ENCODE measurements at places on chromosomes 5 and 9. TPM values are rescaled to one million over a fixed set of nuclear protein-coding genes. Genes with fewer than 3 reads are reported as not detected.
A peak's percentile ranks its signal among the peaks of the same experiment; 100 is the strongest.

- peak; percentile 28 for DNase-seq
Measured at GRCh38 chr5:53038196-53038847, 49.2 kb downstream of the ITGA2 start.

DNA sequence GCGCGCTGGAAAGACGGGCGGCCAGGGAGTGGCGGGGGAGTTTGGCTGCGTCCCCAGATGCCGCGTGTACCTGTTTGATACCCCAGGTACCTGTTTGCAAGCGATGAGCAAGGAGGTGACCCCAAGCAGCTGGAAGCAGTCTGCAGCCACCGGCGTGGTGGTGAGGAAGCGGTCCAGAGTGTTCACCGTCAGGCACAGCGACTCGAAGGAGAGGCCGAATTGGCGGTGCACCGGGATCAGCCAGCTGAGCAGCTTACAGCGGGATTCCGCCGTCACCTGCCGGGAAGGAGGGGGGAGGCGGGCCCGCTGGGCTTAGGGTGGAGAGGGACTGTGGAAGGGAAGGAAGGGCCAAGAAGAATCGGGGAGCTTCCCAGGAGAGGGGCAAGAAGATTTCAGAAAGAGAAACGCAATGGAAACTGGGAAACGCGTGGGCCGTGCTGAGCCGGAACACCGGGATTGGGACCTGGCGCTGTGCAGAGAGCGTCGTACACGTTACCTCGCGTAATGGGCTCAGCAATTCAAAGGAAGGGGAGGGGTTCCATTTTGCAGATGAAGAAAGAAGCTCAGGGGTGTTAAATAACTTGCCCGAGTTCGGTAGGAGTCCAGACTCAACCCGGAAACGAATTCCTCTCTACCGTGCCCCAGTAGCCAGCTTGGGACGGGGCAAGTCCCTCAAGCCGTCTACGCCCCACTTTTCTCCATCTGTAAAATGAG lies 980 bp downstream of the CCNO start:
- peak; percentile 75 for DNase-seq

- DNase-seq, result peak; percentile 77
Measured at GRCh38 chr5:31186672-31187267, 6.7 kb upstream of the CDH6 start.

- DNase-seq, result no peak
Measured at GRCh38 chr9:109118808-109119438, 824 bp downstream of the TMEM245 start.

DNA sequence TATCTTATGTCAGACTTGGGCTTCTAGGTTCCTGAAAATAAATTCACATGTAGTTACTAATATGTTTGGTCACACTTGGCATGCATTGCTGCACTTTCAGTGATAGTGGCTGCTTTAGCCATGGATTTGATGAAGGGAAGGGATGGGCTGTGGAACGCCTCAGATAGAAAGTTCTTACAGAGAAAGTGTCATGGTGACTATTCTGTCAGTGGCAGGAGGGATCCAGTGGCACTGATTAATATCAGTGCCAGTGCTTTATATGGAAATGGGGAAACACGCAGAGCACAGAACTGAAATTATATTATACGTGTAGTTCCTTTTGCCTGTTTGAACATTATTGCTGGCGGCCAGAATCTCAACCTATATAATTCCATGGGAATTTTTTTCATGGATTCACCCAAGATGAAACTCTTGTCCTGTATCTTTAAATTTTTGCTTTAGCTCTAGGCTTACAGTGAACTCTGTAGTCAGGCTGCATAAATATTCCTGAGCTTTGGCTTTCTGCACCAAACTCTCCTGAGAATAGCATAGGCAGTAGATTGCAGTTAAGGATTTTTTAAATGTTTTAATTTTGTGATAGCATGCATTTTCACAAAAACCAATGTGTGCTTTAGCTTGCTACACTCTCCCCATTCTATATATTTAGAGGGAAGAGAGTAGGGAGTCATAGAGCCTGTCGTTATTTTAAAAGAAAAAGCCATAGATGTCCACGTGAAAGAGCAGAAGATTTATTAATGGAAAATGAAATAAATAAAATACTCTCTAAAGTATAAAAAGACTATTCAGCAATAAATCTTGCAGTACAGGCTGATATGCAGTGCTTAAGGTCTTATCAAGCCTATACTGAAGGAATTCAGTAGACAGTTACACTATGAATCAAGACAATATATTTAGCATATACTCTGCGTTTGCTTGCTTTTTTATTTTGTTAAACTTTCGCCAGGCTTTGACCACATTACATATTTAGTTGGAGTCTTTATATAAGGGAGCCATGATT lies 98.7 kb downstream of the EDIL3 start:
- no peak for DNase-seq

DNA sequence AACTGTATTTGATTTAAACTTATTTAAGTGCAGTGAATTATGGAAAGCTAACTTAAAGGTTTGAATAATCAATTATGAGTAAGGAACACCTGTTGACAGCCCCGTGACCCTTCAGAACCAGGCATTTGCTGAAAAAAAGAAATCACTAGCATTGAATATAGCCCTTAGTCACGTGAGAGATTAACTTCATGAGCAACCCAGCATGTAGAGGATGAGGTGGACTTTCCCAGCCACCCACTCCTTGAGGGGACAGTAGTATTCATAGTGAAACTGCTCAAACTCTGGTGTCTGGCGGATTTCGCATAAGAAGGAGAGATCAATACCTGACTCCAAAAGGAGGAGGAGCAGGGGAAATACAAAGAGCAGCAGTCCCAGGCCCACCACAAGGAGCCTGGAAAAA lies 184.8 kb upstream of the RASEF start:
- no peak for DNase-seq

DNA sequence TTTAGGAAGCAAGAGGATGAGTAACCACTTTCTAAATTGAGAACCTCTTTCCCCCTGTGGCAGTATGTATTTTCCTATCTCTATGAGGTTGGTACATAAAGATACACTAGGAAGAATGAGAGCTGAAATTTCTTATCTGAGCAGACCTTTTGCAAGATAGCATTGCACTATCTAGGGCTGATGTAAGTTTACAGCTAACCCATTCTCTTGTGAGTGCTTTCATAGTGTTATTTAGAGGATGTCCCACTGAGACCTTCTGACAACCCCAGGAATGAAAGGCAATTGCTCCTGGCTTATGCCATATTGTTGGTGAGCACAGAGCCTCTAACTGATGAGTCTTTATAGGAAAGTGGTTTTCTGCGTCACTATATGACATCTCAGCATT lies 1209.3 kb upstream of the CDH6 start:
- no peak for DNase-seq

- no peak for DNase-seq
Measured at GRCh38 chr5:137498736-137499505, at the start of gene SPOCK1. Gene SPOCK1, minus strand, starts transcription at chr5:137499326.

GRCh38 chr5:170247363-170247762 lies 14.6 kb downstream of the C5orf58 start:
- DNase-seq, result no peak

DNA sequence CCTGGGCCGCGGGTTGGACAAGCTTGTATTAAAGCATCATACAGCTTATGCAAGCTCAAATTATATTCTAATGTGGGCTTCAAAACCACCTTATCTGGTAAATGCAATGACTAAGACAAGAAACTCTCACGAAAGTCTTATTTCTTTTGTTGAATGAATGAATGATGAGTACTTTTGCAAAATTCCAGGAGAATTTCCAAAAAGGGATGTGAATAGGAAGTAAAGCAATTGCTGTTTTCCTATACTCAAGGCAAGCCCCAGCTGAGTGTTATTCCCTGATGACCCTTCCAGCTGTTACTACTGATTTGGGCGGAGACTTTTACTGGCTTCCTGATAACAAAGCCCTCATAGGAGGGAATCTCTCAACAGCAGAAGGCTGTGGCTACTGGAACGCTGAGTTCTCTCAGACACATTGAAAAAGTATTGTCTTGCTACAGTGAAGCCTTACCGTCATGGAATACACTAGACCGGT lies 162.8 kb downstream of the SREK1 start:
- DNase-seq, result no peak

- DNase-seq, result no peak
Measured at GRCh38 chr5:35151146-35151920, 79.0 kb downstream of the PRLR start.

DNA sequence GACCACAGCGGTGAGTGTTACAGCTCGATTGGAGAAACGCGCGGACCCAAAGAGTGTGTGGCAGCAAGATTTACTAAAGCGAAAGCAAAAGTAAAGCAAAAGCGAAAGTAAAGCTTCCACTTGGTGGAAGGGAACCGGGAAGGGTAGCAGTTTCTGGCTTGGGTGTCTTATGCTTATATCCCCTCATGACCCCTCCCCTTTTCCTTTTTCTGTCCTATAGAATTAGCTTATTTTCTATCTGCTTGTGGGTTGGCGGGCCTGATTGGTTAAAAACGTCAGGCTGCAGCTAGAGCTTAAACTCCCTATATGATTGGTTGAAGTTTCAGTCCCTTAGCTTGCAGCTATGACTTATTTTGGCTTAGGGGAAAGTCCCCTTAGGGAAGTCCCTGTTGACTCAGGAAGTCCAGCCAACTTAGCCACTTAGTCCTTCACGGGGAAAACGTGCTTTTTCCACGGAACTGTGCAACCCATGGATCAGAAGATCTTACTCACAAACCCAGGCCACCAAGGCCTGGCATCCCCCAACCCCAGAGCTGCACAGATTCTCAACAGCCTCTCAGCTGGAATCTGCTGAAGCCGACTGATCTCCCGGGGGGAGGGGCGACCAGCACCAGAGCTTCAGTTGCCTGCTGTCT lies 114.2 kb upstream of the ADAMTS16 start:
- no peak for DNase-seq

GRCh38 chr5:176596689-176597416 lies 13.1 kb downstream of the GPRIN1 start:
- DNase-seq, result no peak

DNA sequence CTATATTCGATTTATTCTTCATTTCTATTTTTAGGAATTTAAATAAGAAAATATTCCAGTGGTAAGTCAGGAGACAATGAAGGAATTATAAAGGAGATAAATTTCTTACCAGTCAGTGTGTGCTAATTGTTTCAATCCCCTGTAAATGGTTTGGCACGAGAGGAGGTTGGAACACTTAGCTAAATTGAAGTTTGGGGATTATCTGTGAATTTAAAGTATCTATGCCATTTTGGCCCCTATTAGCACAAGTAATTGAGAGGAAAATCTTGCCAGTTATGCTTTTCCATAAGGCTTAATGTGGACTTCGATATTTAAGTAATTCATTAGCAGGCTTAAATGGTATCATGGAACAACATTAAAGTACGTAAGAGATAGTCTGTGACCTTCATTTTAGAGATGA lies 860.8 kb downstream of the PTPRD start:
- DNase-seq, result no peak

DNA sequence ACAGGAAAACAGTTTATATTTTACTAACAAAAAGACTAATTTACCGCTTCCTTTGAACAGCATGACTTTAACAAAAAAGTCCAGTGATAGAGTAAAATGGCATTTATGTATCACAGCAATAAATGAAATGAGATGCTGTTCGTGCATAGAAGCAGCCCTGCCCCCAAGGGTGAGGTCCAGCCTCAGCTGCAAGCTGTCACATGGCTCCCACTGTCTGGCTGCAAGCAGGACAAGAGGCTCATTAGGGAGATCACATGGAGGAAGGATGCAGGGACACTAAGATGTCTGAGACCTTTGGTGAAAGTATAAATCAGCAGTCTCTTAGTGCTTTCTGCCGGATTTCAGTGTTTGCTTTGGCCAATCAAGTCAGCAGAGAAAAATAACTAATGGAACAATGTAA lies 23.0 kb downstream of the GDNF start:
- no peak for DNase-seq

DNA sequence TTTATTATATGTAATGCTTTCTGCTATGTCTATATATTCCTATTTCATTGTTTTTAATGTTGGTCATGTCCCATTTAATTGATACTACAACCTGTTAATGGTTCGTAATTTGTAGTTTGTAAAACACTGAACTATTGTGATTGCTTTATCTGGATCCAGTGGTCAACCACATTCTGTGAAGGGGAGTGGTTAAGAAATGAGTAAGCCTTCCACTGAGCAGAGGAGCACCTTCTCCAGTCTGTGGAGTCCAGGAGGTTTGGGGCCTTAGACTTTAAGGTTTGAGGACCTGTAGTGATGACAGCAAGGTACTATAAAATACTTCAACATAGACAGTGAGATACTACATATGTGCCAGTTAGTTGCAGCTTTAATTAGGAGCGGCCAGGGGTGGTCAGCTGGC lies 67.7 kb upstream of the RAD23B start:
- no peak for DNase-seq

GRCh38 chr5:91296674-91297143 lies 86.4 kb downstream of the ARRDC3 start:
- DNase-seq, result peak; percentile 70

DNA sequence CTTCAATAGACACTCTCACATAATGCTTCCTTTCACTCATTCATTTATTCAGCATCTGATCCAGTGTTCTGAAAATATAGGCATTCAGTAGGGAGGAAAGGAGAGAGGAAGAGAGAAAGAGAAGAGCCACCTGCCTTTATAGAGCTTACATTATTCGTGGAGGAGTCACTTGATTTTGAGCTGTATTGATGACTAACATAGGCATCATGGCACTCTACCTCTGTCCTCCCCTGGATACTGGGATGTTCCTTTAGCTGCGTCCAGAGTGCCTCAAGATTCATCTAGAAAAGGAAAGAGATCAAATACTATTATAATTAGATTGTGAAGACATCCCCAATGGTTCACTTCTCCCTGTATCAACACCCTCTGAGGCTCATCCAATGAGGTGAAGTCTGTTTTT lies 345.1 kb downstream of the SPATA31D1 start:
- DNase-seq, result no peak

DNA sequence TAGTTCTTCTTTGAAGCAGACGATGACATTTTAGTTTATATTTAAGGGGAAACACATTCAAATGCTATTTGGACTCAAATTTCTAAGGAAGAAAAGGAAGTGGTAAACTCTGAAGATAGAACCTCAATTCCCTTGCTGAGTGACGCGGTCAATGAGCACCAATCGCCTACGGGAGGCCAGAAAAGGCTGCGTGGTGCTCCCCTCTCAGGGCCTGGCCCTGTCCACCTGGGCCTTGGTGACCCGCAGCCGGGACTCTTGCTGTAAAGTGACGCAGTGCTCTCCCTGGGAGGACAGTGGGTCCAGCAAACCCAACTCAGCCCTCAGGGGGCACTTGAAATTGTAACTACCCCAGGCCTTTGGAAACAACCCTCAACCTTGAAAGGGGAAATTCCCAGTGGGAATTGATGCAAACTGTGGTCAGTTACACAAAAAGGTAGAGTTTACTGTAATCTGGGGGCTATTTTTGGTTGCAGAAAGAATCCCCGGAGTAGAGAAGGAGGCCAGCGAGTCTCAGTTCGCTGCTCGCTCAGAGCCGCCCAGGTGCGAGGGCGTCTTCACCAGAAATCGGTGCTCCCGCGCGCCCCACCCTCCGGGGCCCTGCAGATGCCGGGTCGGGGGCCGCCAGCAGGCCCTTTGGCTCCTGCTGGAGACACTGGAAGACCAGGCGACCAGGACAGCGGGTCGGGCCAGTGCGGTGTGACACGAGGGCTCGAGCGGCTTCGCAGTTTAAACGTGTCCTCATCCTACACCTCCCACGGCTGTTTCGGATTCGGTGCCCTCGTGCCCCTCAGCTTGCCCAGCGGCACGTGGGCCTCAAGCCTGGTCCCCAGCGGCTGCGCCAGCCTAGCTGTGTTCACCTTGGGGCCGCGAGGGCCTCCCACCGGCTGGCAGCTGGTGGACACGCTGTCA lies 1.4 kb upstream of the ANKRD33B start:
- DNase-seq, result no peak

The ABITRAM gene
- 4.8 TPM for total RNA-seq

The EGFL7 gene
- 3.2 TPM for total RNA-seq

The CYSRT1 gene
- total RNA-seq, result 1.6 TPM

The SPAAR gene
- total RNA-seq, result 0.23 TPM

The SLC45A2 gene
- total RNA-seq, result not detected

The DAB2IP gene
- total RNA-seq, result 58.1 TPM

The C5orf58 gene
- not detected for total RNA-seq

The SPEF2 gene
- total RNA-seq, result 1.3 TPM

The CATSPER3 gene
- not detected for total RNA-seq
